ENCODE measurements at places on chromosomes 5 and 9.

DNA sequence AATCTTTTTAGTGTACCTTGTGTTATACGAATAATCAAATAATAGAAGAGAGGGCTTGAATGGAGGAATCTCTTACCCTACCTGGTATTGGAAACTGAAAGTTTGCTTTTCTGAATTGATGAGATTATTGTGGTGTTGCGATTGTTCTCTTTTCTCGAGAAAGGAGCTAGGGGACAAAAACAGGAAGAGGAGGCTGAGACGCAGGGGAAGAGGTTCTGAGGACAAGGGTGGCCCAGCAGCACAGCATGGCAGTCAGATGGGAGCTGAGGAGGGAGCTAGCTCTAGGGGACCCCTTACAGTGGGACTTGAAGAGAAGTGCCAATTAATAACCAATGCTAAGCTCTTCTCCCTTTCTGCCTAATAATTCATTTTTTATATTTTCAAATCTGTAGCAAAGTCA lies 183.3 kb upstream of the DMAC1 start:
- no peak for DNase-seq

DNA sequence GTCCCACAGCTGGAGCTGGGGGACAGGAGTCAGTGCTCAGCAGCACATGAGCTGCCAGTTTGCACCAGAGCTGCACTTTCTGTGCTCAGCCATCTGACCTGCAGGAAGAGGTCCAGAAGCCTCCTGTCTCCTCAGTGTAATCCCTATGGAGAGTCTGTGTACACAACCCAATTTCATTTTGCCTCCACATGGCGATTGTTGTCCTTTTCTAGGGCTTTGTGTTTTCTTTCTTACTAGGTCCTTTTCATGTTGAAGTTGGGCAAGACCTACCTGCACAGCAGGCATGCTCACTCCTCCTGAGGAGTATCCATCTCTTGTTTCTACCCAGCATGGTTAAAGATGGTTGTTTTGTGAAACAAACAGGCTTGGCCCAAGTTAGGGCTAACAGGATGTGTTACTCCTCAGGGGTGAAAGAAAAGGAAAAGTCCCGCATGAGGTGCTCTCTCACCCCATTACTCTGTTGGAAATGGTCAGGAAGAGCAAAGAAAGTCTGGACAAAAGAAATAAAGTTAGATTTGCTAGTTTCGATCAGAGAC lies 273.0 kb downstream of the TMEM167A start:
- DNase-seq, result no peak

DNA sequence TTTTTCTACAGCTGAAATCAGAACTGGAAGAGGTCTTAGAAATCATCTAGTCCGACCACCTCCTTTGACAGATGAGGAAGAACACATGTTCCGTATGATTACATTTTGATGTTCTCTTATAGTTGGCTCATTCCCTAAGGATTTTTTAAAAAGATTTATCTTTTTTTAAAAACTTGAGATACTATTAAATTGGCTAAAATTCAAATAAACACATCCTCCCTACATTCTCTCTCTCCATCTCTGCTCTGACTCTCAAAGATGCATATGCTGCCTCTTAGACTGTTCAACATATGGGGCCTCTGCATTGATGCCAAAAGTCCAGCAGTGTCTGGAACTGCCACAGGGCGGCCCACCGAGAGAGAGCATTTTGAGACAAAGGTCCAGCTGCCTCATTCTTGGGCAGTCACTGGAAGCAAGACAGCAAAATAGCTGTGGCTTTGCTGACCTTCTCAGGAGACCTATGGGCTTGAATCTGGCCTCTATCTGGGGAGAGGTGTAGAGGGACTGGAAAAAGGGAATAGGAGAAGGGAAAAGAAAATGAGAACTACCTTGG lies 12.8 kb upstream of the TSSK1B start:
- DNase-seq, result no peak

DNA sequence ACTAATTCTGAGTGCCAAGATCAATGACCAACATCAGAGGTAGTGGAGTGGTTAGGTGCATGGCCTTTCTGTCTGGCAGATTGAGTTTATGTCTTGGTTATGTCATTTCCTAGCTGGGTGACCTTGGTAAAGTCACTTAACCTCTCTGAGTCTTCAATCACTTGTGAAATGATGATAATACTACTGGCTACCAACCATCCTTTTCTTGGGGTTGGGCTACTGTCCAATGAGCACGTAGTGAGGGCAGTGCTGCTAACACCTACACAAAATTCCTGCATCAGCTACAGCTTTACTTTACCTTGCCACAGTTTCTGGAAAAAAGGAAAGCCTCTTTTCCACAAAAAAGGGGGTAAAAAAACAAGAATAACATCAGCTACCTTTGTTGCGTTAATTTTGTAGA lies 12.4 kb downstream of the IL12B start:
- DNase-seq, result no peak

GRCh38 chr9:131840220-131840619 lies 100.3 kb upstream of the RAPGEF1 start:
- DNase-seq, result no peak

DNA sequence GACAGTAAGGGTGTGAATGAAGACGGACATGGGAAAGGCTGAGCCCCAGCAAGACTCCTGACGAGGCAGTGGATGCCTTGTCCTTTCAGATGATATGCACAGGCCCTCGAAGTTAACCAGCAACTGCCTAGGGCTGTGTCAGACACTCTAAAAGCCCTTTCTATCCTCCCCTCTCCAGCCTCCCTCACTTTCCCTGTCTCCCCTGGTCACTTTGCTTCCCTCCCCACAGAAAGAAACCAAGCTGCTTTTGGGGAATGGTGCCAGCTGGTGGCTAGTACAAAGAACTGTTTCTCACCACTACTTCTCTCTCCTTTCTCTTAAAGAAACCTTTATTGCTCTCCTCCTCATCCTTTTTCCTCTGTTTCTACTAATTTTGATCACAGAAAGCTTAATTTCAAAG lies 21.4 kb downstream of the LHFPL2 start:
- DNase-seq, result no peak

- DNase-seq, result no peak
Observed at GRCh38 chr5:124806373-124807077, 60.1 kb upstream of the ZNF608 start.

DNA sequence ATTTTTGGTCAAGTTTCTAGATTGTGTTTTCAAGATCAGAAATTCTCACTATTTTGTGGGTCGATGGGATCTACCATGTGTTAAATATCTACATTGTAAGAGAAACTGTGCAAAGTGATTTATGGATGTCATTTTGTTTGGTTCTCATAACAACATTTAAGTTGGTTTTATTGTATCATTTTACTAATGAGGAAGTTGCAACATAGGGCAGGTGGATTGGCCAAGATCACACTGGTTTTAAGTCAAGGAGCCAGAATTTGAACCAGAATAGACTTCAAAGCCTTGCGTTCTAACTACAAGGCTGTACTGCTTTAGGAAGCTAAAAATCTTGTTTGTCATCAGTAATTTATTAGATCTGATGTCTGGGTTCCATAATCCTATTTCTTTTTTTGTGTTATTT lies 23.4 kb downstream of the SH3TC2 start:
- DNase-seq, result no peak

GRCh38 chr5:119318256-119318894 lies 37.4 kb upstream of the TNFAIP8 start:
- DNase-seq, result no peak

GRCh38 chr9:112157961-112158360 lies 17.1 kb downstream of the SUSD1 start:
- no peak for DNase-seq

GRCh38 chr5:79745255-79745654 lies 55.6 kb downstream of the CMYA5 start:
- no peak for DNase-seq

- no peak for DNase-seq
Observed at GRCh38 chr9:125133403-125134329, 9.7 kb downstream of the SCAI start.

- DNase-seq, result no peak
Observed at GRCh38 chr9:5514617-5515260, 4.4 kb downstream of the PDCD1LG2 start.

DNA sequence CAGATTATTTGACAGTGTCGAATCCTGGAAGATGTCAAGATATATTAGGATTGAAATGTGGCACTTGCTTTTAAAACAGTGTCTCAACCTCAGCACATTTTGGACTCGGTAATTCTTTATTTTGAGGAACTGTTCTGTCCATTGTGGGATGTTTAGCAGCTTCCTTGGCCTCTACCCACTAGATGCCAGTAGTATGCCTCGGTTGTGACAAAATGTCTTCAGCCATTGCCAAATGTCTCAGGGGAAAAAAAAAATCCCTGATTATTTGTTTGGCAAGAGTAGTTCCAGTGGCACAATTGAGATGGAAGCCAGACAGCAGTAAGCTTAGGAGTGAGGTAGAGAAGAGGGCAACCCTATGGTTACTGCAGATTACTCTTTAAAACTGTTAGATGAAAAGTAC lies 694.5 kb upstream of the RIOK2 start:
- no peak for DNase-seq

GRCh38 chr5:147434049-147434448 lies 75.8 kb downstream of the DPYSL3 start:
- DNase-seq, result no peak

DNA sequence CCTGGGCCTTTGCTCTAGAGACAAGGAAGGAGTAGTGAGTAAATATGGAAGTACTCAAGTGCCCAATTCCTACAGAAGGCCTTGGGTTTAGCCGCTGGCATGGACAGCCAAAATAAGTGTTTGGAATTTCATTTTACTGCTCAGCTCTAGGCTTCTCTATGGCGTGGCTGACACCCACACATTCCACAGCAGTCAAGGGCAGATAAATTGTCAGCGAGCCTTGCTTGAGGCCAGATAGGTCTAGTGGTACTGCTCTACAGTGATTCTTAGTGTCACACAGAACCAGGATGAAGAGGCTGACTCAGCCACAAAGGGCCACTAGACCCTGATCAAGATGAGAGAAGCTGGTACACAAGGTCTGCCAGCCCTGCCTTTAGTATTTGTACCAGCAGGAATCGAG lies 111.0 kb upstream of the NFIB start:
- DNase-seq, result no peak

- no peak for DNase-seq
Observed at GRCh38 chr5:58800861-58801540, 218.1 kb downstream of the RAB3C start.

DNA sequence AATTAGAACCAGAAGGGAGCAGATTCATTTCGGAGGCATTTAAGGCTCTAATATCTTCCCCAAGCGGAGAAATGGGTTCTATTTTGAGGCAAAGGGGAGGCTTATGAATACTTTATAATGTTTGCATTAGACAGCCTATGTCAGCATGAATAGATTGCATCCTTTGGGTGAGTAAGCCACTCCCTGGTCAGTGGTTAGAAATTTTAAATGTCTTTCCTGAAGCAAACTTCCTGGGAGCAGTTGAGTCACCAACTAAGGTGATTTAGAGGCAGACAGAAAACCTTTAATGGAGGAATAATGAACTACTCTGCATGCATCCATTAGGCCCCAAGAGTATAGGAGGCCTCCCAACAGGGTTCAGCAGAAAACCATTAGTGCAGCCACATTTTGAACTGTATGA lies 204.9 kb downstream of the ELAVL2 start:
- DNase-seq, result peak; percentile 15

- DNase-seq, result no peak
Observed at GRCh38 chr5:74934949-74935751, 69.0 kb upstream of the FAM169A start.

DNA sequence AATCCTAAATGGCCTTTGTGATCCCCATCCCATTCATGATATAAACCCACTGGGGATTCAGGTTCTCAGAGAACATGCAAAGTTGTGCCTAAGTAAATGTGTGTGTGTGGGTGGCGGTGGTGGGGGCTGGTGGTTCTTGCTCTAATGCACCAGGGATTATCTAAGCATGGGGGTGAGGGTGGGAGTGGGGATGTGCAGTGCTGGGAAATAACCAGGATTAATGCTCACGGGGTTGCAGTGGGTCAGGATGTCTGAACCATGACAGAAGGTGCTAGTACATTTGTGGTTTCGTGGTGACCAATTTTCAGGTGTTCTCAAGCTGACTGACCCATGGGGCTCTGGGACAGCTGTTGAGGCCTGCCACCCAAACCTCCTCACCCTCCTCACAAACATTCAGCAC lies 101.0 kb downstream of the ZNF608 start:
- no peak for DNase-seq

DNA sequence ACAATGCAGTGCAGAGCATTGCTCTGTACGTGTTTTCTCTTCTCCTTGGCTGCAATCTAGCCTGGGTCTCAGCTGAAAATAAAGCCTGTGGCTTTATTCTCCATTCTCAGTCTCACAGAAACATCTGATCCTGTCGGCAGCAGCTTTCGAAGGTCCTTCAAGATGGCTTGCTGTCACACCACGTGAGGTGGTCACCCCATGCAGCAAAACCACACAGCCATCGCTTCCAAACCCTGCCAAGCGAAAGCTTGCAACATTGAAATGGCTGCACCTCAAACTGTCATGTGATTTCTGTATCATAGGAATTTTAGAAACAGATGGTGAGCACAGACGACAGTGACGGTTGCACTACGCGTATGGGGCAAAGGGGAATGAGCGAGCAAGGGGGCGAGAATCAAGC lies 98.5 kb upstream of the SMARCA2 start:
- no peak for DNase-seq

DNA sequence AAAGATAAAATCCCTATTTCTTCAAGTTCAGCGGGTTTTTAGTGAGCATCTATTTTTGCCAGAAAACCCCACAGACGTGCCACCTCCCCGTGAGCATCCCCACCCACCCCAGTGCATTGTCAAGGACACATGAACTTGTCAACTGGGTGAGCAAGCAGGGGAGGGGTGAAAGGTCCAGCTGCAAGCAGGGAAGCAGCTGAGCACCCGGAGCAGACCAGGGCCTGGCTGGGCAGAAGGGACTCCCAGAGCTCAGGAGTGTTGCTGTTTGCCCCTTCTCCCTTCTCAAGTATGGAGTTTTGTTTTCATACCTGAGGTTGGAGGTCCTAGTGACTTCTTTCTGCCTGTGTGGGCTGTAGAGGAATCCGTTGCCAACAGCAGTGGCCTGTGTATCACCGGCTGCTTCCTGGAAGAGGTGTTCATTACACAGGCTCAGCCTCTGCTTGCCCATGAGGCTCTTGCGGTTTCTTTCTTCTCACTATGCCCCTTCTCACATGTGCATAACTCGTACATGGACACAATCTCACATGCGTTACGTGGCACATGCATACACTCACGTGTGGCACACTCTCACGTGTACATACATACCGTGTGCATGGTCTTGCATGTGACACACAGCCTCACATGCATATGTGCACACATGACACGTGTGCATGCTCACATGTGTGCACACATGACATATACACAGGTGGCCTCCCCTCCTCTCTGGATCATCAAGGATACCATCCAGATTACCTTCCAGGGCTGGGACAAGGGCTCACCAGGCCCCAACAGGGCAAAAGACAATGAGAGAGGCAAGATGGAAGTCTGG lies 126.7 kb downstream of the MVB12B start:
- DNase-seq, result no peak

GRCh38 chr9:5445886-5446285 lies 4.5 kb upstream of the CD274 start:
- DNase-seq, result no peak

GRCh38 chr9:86846656-86847055 lies 100.7 kb downstream of the GAS1 start:
- no peak for DNase-seq

DNA sequence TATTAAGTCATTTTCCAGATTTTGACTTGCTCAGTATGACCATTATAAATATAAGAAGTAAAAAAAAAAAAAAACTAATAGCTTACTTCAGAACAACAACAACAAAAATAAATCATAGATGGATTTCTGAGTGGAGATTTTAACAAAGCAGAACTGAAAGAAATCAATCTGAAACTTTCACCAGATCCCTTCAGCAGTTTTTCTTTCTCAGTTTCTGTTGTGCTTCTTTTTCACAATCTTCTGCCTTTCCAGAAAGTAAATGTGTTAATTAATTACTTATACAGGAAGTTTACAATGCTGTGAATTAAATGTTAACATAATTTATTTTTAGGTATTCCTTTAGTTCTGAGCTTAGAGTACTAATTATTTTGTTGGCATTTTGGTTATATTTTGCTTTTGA lies 73.5 kb downstream of the CHSY3 start:
- no peak for DNase-seq
